Cerebellar nuclear complex (tissue), 1 donor: ENCODE measurements at places on chromosomes 4 and X.

DNA sequence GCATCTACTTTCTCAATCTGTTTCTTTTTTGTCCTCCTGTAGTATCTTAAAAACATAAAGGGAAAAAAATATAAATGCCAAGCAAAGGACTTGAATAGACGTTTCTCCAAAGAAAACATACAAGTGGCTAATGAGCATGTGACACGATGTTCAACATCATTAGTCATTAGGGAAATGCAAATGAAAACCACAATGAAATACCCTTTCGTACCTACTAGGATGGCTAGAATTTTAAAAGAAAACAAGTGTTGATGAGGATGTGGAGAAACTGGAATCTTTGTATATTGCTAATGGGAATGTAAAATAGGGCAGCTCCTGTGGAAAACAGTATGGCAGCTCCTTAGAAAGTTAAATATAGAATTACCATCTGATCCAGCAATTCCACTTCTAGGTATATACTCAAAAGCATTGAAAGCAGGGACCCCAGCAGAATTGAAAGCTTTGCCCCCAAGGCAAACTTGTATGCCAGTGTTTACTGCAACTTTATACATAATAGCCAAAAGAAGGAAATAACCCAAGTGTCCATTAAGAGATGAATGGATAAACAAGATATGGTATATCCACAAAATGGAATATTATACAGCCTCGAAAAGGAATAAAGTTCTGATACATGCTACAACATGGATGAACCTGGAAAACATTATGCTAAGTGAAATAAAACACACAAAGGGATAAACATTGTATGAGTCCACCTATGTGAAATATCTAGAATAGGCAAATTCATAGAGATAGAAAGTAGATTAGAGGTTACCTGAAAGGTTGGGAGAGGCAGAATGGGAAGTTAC lies 138.3 kb downstream of the SH3KBP1 start:
- no peak for DNase-seq

GRCh38 chr4:98828801-98829200 lies 100.1 kb downstream of the EIF4E start:
- no peak for DNase-seq

DNA sequence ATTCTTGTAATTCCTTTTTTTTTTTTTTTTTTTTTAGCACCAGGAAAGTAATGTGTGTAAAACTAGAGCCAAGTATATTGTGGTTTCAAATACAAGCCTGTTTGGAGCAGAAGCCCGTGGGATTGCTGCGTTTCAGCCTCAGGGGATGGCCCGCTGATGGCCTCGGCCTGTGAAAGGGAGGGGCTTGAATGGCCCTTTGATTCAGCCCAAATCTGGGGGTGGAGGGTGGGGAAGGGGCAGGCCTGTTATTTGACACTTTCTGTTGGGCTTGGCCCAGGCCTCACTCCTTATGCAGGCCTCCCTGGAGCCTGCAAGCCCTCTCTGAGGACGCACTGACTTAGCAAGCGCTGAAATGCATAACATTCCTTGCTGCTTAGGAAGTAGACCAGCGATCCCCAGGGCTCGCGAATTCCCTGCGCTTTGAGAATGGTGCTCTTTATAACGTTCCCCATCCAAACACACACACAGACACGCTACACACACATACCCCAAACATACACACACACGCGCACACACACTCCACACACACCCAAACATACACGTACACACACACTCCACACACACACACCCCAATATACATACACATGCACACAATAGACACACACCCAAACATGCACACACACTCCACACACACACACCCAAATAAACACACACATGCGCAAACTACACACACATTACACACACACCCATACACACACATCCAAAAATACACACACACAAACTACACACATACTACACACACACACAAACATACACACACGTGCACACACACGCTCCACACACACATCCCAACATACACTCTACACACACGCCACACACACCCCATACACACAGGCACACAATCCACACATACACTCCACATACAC lies 29.6 kb downstream of the TLR10 start:
- DNase-seq = no peak

GRCh38 chrX:111447298-111447697 lies 35.3 kb upstream of the DCX start:
- DNase-seq = no peak

- DNase-seq = no peak
Observed at GRCh38 chr4:73396993-73397972, 6.8 kb upstream of the ALB start.

- DNase-seq = no peak
Observed at GRCh38 chrX:118495958-118496762, 545 bp downstream of the DOCK11 start.

GRCh38 chr4:110632506-110633357 lies 9.9 kb upstream of the PITX2 start:
- no peak for DNase-seq

DNA sequence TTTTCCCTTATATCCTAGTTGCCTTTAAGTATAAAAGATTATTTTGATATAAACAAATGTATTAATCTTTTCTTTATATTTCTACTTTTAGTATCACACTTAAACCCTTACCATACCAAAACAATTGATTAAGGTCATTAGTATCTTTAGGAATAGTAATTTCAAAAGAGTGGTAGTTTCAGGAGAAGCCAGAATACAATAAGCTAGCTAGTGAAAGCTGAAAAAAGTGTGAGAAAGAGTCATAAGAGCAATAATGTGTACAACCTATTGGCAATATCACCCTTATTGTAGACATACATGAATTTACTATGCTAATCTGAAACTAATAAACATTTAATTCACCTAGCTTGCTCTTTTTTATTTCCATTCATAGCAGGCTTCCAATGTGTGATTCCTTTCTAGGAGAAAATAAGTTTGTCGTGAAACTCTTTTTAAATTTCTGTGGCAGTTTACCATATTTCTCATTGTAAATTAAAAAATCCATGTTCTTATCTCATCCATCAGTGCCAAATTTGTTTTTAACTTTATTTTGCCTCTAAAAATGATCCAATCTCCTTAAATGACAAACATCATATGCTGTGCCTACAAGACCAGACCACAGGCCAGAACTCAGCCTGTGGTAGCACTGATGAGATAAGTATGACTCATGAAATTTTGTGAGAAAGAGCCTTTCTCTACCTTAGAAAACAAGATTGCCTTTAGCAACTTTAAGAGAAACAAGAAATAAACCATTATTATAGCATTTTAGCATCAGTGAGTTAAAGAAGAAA lies 8.1 kb downstream of the NEK1 start:
- no peak for DNase-seq

- no peak for DNase-seq
Observed at GRCh38 chrX:84475596-84475995, 26.7 kb downstream of the HDX start.

DNA sequence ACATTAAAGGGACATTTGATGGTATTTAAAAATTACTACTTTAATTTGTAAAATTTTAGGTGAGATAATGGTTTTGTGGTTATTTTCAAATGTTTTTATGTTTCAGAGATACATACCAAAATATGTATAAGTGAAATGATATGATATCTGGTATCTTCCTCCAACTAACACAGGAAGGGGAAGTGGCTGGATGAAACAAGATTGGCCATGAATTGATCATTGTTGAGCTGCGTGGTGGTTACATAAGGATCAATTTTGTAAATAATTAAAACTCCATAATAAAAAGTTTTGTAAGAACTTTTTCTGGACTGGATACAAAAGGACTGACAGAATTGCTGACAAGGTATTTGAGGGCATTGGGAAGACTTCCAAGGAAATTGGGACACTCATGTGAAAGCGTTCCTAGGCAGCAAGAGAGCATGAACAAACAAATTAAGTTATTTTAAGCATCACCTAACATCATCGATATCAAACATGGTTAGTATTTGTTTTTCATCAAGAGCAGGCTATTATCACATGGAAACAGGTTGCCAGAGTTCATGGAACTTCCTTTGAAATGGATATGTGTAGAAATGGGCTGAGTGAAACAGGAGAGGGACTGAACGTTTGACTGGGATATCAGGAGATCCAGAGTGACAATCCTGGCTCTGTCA lies 4.4 kb upstream of the PGM2 start:
- DNase-seq = no peak

DNA sequence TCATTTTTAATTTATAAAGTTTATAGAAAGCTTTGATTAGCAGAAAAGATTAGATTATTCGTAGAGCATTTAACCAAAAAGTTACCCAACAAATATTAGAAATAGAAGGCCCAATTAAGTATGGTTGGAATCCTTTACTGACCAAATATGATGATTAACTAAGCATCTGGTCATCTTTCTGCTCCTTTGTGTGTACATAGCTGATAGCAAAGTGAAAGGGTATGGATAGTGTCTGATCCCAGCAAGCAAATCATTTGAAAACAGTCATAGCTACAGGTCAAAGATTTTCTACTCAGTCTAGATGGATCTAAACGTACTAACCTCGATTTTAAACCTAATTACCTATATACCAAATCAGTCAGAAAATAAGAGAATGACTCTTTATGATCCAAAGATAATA lies 7.3 kb upstream of the MAB21L2 start:
- no peak for DNase-seq

DNA sequence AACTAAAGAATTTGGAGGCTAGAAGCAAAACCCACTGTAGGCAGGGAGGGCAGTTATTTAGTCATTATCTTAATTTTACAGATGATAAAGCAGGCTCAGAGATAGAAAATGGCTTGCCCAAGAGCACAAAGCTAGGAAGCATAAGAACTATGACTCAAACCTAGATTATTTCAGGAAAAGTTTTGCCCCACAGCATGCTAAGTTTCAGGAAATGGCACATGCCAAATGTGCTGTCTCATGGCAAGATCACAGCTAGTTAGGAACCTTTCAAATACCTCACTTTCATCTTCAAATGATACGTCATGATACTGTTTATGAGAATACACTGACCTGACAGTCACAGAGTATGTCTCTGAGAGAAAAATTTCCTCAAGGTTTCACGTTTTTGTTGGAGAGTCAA lies 78.5 kb upstream of the SPANXC start:
- DNase-seq = no peak

DNA sequence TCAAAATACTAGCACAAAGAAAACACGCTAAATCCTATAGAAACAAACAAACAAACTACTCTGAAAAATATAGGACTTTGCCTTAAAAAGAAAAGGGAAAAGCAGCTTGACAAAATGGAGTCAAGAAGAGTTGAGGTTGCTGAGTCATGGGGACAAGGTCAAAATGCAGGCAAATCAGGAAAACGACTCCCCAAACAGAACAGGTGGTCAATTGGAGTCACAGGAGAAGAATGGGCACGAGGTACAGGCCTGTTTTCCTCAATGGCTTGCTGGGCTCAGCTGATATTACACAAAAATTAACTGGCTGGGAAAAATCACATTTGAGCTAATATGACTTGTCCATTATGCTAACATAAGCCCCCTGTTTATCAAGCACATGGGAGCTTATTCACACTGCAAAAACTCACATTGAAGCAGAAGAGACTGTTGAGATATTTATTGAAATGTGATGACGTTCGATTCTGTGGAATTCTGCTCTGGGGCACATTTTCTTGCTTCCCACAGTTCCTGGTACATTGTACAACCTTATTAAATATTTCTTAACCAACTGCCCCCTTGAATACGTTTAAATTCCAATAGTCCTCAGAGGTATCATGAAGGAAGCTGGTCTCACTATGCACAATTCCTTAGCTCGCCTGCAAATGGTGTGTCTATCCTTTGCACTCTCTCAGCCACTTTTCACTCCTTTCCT lies 1622.1 kb downstream of the STIM2 start:
- DNase-seq = no peak

DNA sequence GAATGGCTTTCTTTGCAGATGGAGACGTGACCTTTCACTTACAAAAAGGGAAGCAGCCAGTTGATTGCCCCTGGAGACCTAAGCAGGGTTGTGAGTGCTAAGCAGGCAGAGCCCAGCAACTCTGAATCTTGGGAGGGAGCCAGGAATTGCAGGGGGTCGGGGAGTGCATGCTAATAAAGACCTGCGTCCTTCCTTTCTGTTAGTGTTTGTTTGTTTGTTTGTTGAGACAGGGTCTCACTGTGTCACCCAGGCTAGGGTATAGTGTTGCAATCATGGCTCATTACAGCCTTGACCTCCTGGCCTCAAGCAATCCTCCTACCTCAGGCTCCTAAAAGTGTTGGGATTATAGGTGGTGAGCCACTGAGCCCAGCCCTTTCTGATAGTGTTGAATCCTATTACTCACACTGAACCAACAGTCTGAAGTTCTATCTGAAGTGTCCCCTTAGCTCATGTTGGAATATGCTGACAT lies 137.4 kb downstream of the CEP135 start:
- no peak for DNase-seq

- no peak for DNase-seq
Observed at GRCh38 chr4:80096175-80096850, 23.3 kb upstream of the ANTXR2 start.

GRCh38 chr4:123867910-123868587 lies 471.5 kb downstream of the SPRY1 start:
- no peak for DNase-seq

DNA sequence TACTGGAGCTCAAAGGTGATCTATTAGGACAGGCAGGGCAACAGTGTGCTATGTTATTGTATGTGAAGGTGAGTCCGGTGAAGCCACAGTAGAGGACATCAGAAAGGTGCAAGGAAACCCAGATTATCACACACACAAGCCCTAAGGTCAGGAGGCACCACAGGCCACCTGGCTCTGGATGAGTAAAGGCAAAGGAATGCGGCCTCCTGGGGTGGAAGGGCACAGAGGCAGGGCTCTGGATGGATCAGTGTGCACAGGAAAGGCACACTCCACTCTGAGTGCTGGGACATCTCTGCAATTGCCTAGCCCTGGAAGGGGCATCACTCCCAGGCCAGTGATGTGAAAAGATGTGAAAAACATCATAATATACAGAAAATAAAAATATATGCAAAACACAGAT lies 683.5 kb downstream of the TRIML1 start:
- no peak for DNase-seq

DNA sequence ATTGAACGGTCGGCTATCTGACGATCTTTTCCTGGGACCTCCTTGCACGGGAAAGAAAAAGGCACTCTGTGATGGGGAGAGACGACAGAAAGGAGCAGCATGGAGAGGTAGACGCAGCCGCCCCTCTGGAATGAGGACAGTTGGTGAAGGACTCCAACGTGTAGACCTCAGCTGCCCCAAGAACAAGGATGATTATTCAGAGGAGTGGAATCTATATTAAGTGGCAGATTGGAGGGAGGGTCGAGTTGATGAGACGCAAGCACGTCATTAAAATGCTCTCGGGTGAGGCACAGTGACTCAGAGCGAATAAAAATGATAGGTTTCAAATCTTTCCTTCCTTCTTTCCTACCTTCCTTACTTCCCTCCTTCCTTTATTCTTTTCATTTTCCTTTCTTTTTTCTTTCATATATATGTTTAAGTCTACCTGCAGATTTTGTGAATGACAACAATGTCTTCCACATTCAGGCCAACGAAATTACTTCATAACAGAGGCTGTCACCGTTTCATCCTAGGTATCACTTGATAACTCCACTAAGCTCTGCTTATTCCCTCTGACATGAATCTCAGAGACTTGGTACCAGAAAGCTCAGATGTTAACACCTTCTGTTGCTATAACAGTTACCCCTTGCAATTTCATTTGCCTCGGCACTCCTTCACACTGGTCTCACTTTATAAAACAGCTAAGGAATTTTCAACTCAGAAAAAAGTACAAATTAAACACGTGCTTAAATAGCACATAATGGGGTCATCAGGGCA lies 110.0 kb upstream of the PPARGC1A start:
- DNase-seq = no peak

GRCh38 chr4:174561560-174561959 lies 39.3 kb upstream of the HPGD start:
- no peak for DNase-seq
